Activated T-helper 1 cell treated with anti-CD3 and anti-CD28 coated beads, Interleukin-12 subunit alpha, Interleukin-12 subunit beta, Interleukin-2, Interleukin-4 antibody, amounts not matched to agents 30 ng/mL and 10 ng/mL and 1 ng/mL, durations not matched to agents 14 hours and 24 hours and 36 hours (primary cell): ENCODE measurements at places on chromosomes 16 and 17. TPM values are rescaled to one million over a fixed set of nuclear protein-coding genes. Genes with fewer than 3 reads are reported as not detected.

Gene SGCA
- total RNA-seq, result 0.32 and 0.49 TPM in 2 replicates

Gene MRPL27
- total RNA-seq, result 73.4 and 78.7 TPM in 2 replicates

Gene USP43
- total RNA-seq, result not detected in 2 replicates

DNA sequence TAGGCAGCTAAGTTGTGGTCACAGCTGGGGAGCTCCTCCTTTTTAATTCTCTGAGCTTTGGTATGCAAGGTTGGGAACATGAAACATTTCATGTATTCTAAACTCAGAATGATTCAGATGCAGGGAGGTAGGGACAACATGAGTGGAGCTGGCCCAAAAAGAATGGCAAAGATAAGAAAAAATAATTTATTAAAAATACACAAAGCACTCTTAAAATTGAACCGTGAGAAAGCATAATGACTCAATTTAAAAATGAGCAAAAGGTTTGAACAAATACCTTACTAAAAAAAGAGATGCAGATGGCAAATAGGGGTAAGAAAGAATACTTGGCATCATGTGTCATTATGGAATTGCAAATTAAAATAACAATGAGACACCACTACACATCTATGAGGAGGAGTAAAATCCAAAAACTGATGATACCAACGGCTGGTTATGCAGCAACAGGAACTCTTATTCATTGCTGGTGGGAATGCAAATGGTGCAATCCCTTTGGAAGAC lies 175.6 kb upstream of the IRX3 start:
- DNase-seq, result no peak

DNA sequence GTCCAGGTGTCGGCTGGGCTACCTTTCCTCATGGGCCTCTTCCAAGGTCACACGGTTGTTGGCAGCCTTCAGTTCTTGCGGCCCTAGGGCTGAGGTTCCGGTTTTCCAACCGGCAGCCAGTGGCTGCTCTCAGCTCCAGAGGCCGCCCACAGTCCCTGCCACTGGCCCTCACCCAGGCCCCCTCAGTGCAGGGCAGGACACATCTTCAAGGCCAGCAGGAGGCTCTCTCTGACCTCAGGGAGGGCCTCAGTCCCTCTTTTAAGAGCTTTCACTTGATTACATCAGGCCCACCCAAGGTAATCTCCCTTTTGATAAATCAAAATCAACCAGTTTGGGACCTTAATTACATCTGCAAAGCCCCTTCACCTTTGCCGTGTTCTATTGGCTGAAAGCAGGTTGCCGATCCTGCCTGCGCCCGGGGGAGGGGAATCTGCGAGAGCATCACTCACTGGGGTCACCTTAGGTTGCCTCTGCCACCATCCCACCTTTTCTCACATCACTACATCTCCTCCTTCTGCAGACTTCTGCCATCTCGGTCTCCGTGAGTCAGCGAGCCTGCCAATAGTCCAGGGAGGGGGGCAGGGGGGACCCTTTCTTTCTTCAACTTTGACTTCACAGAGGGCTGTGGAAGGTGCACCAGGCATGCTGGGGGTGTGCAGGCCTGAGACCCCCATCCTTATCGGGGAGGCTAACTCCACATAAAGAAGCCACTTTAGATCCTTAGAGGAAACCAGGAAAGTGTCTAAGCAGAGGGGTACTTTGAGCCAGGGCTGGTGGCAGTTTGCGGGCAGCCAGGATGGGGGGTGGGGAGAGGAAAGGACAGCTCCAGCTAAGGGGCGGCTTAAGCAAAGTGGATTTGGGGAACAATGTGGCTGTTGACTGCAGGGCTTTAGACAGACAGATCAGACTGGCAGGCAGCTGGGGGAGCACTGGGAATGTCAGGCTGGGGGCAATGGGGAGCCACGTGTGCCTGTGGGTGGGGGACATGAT lies 28.8 kb upstream of the NXPH3 start:
- DNase-seq, result no peak
